ENCODE measurements at places on chromosomes 3 and 15.

- DNase-seq, result no peak
Observed at GRCh38 chr15:70469651-70470555, 293.5 kb downstream of the UACA start.

DNA sequence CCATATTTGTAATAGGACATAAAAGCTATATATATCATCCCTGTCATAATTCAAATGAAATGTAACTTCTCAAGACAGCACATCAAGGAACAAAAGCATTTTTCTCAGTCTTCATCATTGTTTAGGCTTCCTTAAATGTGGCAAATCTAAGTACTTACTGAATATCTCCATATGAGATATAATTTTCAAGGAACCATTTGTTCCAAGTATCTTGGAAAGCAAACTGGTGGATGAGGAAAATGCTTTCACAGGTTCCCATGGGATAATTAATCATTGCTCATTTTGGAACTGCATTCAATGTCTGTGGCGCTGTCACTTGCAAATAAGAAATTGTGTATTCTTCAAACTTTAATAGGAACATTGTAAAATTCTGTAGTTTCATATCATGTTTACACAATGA, 52.6 kb upstream of the ZNF385D start:
- no peak for DNase-seq

DNA sequence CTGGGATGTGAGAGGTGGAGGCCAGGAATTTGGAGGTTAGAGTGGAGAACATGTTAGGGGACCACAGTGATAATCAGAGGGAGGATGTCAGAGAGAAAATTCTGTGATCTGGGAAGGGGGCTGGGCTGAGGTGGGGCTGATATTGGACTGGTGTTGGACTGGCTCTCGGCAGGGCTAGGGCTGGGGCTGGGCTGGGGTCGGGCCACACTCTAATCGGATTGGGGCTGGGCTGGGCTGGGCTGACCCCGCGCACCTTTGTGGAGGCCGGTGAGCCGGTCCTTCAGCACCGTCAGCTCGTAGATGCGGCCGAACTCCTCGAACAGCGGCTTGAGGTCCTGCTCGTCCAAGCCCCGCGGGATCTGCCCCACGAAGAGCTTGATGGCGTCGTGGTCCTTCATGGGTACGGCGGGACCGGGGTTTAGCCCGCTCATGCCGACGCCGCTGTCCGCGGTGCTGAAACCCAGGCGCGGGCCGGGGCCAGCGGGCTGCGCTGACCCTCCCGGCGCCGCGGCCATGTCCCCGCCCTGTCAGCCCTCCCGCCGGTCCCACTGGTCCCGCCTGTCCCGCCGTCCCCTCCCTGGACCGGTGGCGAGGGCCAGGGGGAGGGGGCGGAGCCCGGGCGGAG, 485 bp downstream of the CELF6 start:
- DNase-seq, result peak; percentile 73

GRCh38 chr15:76994001-76994400, 925 bp upstream of the PSTPIP1 start:
- DNase-seq, result no peak

DNA sequence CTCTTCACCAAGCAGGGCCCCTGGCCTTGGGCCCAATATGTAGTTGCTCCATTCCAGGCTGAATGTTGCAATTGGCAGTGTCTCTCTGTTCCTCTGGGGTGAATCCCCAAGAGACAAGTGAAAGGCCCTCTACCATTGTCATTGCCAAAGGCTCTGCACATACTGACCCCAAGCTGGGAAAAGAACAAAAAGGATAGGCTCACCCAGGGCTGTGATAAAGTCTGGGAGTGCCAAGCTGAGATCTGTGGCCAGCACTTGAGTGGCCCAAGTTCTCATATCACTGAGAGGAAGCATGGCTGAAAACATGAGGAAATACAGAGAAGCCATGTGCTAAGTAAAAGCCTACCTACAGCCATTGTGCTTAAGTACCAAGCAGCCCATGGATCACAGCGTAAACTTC, 612.2 kb upstream of the EPHA6 start:
- DNase-seq, result no peak

- no peak for DNase-seq
Observed at GRCh38 chr3:55746808-55747413, 259.8 kb upstream of the WNT5A start.

DNA sequence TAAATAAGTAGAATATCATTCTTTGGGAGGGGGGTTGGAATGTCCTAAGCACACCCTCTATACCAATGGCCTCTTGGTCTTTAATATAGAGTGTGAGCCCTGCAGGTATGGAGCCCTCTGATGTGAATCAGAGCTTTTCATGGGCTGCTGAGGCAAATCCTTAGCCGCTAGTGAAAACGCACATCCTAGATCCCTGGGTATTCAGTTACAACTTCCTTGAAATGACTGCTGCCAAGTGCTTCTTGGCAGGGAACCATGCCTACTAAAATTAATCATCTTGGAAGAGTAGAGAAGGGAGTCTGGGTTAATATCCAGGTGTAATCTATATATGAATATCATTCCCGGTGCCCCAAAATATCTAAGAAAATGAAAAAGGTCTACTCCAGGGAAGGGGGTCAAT, 109.1 kb downstream of the POLQ start:
- DNase-seq, result no peak

GRCh38 chr3:4065554-4065953, 237.6 kb upstream of the SETMAR start:
- DNase-seq, result no peak

DNA sequence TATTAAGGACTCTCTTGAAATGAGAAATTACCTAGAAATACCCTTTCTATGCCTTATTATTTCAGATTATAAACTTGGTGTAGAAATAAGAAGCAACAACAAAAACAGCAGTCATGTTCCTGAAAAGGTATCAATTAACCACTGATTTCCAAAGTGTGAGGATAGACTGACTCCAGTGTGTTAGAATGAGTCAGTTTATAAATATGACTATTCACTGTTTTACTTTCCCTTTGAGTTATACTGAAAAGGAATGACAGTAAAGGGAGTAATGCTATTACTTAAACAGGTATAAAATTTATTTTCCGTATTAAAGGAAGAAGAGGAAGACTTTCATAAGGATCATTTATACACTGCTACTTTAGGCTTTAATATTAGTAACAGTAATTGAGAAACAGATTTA, 12.9 kb downstream of the GMNC start:
- no peak for DNase-seq

DNA sequence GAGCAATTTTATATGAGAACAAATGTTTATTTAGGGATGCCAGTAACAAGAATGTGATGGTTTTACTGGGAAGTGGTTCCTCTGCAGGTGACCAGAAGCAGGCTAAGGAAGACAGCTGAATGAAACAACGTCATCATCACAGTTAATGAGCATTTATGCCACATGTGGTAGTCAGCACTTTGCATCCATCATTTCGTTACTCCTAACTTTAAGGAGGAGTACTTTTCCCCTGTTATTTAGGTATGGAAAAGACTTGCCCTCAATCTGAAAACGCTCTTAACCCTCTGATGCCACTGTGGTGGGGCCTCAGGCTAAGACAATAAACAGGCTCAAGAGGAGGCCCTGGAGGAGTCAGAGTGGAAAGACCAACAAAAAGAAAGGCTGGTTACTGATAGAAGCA, 31.2 kb downstream of the INTS14 start:
- no peak for DNase-seq

DNA sequence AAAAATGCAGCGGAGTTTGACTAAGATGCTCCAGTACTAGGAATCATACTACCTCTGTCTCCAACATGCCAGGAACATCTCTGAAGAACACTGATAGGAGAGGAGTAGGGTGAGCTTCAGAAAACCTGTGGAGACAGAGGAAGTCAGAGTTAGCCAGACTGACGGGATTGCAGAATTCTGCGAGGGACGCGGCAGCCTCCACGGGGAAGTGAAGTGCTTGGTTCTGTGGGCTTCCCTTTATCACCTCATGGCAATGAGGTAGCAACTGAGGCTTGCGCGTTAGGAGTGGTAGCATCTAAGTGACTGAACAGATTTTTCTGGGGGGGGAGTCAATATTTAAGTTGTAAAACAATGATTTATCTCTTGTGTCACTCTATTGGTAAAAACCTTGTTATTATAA, 226.3 kb downstream of the MCTP2 start:
- DNase-seq, result no peak

DNA sequence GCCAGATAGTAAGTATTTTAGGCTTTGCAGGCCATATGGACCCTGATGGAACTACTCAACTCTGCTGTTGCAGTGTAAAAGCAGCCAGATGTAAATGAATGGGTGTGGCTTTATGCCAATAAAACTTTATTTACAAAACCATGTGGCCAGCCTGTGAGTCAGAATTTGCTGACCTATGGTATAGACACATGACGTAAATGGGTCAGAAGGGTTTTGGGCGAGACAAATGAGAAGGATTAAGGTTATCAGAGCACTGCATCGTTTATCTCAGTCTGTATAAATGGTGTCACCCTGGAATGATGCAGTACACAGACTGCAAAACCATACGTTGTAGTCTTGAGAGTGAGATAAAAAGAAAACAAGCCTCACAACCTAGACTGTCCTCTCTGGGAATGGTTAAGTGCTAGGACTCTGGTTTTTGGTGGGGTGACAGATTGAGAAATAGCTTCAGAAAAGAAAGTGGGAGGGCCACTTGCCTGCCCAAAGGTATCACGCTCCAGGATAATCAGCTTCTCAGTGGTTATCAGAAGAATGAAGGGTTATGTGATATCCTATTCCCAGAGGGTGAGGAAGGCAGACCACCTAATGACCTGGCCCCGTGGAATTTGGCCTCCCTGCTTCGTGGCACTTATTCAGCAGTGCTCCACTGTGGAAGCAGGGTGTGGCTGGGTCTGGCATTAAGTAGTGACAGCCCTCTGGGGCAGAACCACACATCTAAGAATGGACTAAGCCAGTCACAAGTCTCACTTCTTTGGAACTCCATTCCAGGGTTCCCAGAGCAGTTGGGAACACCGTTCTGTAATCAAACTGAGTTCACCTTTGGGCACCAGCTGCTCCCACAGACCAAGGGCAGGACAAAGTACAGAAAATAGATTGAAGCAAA, 46.1 kb downstream of the ABHD5 start:
- no peak for DNase-seq

DNA sequence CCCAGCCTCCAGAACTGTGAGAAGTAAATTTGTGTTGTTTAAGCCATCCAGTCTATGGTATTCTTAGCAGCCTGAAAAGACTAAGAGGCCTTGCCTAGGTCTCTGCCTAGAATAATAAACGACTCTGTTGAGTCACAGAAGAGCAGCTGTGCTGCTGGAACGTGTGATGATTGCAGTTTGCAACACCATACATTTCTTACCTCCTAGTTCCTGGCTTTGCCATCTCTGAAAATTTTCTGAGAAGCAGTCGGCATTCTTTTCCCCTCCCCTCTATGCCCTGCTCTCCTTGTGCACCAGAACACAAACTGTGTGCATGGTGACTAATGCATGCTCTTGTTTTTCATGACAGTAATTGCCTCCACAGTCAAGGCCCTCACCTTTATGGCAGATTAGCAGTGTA, 301.3 kb downstream of the IL20RB start:
- DNase-seq, result no peak

DNA sequence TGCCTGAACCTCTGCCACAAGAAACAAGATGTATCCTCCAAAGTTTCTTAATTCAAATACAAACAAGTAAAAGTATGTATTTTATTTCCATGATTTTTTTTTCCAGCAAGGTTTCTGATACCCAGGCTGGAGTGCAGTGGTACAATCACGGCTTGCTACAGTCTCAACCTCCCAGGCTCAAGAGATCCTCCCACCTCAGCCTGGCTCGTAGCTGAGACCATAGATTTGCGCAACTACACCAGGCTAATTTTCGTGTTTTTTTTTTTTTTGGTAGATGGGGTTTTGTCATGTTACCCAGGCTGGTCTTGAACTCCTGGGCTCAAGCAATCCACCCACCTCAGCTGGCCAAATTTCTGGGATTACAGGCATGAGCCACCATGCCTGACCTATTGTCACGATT, 12.2 kb upstream of the VEPH1 start:
- no peak for DNase-seq

Measured in B cell (primary cell).